Activated naive CD8-positive, alpha-beta T cell treated with anti-CD3 and anti-CD28 coated beads, Interleukin-2, amount 10 ng/mL, durations not matched to agents 7 days and 5 days (primary cell): ENCODE measurements at places on chromosomes 5 and 9.

DNA sequence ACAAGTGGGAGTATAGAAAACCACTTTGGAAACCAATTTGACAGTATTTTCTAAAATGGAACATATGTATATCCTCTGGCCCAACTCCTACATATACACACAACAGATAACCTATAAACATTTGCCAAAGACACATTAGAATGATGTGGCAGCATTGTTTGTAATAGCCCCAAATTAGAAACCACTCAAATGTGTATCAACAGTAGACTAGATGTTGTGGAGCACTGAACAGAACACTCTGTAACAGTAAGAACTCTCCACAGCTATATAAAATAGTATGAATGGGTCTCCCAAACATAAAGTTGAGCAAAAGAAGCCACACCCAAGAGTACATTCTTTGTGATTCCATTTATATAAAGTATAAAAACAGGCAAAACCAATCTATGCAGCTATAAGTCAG lies 6.1 kb downstream of the ZNF622 start:
- peaks cover 56% of the 10 kb centered on the region for H3K4me1 ChIP-seq
- no peak overlapping the region for H3K27ac ChIP-seq
- no peak overlapping the region for H3K4me3 ChIP-seq
- no peaks in the 10 kb centered on the region for H3K27me3 ChIP-seq
- no peak for DNase-seq

DNA sequence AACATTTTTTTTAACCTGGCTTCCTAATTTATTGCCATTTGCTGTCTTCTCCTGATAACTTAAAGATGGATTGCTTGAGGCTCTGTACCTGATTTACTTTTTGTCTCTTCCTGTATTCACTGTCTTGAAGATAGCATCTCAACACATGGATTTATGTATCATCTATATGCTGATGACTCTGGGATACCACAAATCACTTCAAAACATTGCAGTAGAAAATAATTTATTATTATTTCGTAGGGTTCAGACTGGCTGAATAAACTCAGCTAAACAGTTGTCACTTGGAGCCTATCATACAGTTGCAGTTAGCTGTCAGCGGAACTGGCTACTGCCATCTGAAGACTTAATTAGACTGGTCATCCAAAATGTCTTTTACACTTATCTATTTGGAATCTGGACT lies 1025.2 kb upstream of the CDH18 start:
- no peak overlapping the region for H3K27ac ChIP-seq
- no peaks in the 10 kb centered on the region for H3K4me1 ChIP-seq
- H3K4me3 ChIP-seq, result no peak overlapping the region
- no peak for DNase-seq
- no peaks in the 10 kb centered on the region for H3K27me3 ChIP-seq

DNA sequence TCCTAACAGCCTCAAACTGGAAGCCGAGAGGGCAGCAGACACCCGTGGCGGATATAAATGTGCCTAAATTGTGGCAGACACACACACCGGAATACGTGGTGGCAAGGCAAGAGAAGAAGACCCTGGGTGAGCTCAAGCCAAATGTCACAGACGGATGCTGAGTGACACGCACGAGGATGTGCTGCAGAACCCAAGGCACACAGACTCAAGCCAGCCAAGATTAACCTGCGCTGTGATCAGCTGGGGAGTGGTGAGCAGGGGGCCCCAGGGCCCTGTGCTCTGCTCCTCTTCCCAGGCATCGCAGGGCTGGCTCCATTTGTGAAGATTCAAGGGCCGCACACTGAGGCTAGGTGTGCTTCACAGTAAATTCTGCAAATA lies 16.4 kb downstream of the SEMA4D start:
- H3K4me3 ChIP-seq, result peak overlapping the region; percentile 86
- H3K27ac ChIP-seq, result peak overlapping the region; percentile 93
- H3K27me3 ChIP-seq, result no peaks in the 10 kb centered on the region
- DNase-seq, result no peak
- peaks cover 87% of the 10 kb centered on the region for H3K4me1 ChIP-seq

- no peak for DNase-seq
- H3K4me1 ChIP-seq, result peaks cover 17% of the 10 kb centered on the region
- H3K36me3 ChIP-seq, result peaks cover 72% of the 10 kb centered on the region
Observed at GRCh38 chr9:116697362-116697761, 10.3 kb downstream of the TRIM32 start.

- H3K27me3 ChIP-seq, result peaks cover 52% of the 10 kb centered on the region
- peak overlapping the region; percentile 78 for H3K4me3 ChIP-seq
- peak; percentile 45 for DNase-seq
- H3K4me1 ChIP-seq, result peaks cover 22% of the 10 kb centered on the region
Observed at GRCh38 chr9:38067859-38068681, 957 bp downstream of the SHB start.

- H3K4me1 ChIP-seq, result no peaks in the 10 kb centered on the region
- DNase-seq, result no peak
- H3K27ac ChIP-seq, result no peak overlapping the region
Observed at GRCh38 chr5:56346044-56346710, 113.0 kb upstream of the ANKRD55 start.

GRCh38 chr5:167633931-167634341 lies 657.5 kb upstream of the WWC1 start:
- no peak overlapping the region for H3K27ac ChIP-seq
- H3K4me3 ChIP-seq, result no peak overlapping the region
- no peaks in the 10 kb centered on the region for H3K36me3 ChIP-seq

DNA sequence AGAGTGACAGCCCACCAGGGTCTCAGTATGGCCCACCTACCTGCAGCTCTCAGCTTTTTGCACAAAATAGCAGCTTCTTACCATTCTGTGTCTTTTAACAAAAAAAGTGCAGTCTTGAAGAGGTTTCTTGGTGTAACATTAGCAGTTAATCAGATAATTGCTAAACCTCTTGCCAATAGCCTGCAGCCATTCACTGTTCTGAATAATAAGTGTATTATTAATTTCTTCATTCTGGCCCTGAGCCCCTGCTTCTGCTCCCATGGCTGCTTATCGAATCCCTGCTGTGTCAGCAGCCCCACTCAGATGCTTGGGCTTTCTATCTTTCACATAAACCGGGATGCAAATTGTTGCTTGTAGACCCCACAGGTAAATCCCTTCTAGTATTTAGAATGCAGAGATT lies 485.9 kb downstream of the CAAP1 start:
- H3K27ac ChIP-seq, result no peak overlapping the region
- no peaks in the 10 kb centered on the region for H3K4me1 ChIP-seq
- DNase-seq, result no peak
- H3K4me3 ChIP-seq, result no peak overlapping the region
- H3K36me3 ChIP-seq, result no peaks in the 10 kb centered on the region

DNA sequence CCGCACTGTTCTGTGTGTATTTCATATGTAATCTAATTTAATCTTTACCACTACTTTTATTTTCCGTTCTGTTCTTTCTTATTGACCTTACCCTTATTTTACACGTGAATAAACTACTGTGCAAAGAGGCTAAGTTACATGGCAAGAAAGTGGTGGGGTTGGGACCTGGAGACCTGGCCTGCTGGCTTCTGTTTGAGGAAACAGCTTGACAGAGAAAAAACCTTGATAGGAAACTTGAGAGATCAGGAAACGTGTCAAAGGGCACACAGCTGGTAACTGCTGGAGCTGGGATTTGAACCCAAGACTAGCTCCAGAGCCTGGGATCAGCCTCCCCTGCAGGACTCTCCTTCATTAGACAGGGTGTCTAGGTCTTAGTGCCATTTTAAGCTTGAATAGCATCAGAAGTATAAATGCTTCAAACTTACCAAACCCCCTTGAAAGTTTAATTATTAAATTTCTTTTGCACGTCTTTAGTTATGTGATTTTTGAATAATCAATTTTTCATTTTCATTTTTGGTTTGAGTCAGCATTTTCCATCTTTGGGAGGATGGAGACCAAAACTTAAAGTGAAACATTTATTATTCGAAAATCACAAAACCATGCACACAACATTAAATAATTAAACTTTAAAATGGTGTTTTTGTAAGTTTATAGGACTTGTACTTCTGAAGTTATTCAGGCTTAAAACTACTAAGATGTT lies 129.5 kb downstream of the RGS3 start:
- H3K36me3 ChIP-seq, result peaks cover 8% of the 10 kb centered on the region
- no peaks in the 10 kb centered on the region for H3K27me3 ChIP-seq
- H3K27ac ChIP-seq, result peak overlapping the region; percentile 28
- DNase-seq, result no peak
- H3K4me1 ChIP-seq, result peaks cover 21% of the 10 kb centered on the region

GRCh38 chr9:135830496-135830895 lies 76.8 kb downstream of the CAMSAP1 start:
- H3K4me1 ChIP-seq, result peaks cover 1% of the 10 kb centered on the region
- peaks cover 20% of the 10 kb centered on the region for H3K36me3 ChIP-seq
- H3K27ac ChIP-seq, result no peak overlapping the region
- no peak for DNase-seq
- H3K4me3 ChIP-seq, result no peak overlapping the region
- no peaks in the 10 kb centered on the region for H3K27me3 ChIP-seq

DNA sequence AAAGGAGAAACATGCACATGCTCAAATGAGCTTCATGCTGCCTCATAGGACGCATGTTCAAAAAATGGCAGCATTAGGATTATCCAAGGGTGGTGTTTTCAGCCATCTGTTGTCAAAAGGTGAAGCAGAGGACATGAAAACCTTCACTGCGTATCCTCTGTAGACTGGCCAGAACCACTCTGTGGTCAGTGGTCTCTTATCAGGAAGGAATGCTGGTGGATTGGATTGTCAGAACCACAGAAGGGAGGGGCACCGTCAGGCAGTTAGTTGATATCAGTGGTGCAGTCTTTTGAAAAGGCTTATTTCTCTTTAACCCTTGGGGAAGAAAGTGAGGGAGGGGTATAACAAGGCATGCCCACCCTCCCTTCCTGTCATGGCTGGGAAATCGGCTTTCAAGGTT lies 100.1 kb downstream of the FBXL7 start:
- H3K4me3 ChIP-seq, result no peak overlapping the region
- no peak for DNase-seq
- no peaks in the 10 kb centered on the region for H3K27me3 ChIP-seq
- H3K27ac ChIP-seq, result no peak overlapping the region
- no peaks in the 10 kb centered on the region for H3K4me1 ChIP-seq
- H3K36me3 ChIP-seq, result no peaks in the 10 kb centered on the region

DNA sequence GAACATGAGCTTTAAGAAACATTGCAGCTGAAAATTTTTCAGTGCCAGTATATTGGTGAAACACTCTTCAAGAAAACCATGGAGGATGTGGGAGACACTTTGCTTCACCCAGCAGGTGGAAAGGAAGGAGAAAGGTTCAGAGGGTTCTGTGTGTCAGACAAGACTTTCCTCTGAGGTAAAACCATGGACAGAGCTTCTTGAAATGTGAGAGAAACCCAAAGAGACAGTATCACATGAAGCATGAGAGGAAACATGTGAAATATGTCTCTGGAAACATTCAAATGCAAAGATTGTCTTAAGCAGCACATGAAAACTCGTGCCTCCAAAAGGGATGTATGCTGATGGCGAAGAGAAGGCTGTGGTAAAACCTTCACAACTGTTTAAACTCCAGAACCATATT lies 368.9 kb upstream of the ST8SIA4 start:
- no peaks in the 10 kb centered on the region for H3K27me3 ChIP-seq
- no peak for DNase-seq
- no peaks in the 10 kb centered on the region for H3K4me1 ChIP-seq
- H3K27ac ChIP-seq, result no peak overlapping the region

GRCh38 chr5:59819806-59820205 lies 73.7 kb downstream of the PDE4D start:
- H3K4me3 ChIP-seq, result no peak overlapping the region
- no peak overlapping the region for H3K27ac ChIP-seq
- no peak for DNase-seq
- H3K4me1 ChIP-seq, result no peaks in the 10 kb centered on the region

- H3K4me3 ChIP-seq, result no peak overlapping the region
- H3K27ac ChIP-seq, result no peak overlapping the region
- peaks cover 6% of the 10 kb centered on the region for H3K27me3 ChIP-seq
Observed at GRCh38 chr9:124510650-124511425, 3.6 kb upstream of the NR5A1 start.

DNA sequence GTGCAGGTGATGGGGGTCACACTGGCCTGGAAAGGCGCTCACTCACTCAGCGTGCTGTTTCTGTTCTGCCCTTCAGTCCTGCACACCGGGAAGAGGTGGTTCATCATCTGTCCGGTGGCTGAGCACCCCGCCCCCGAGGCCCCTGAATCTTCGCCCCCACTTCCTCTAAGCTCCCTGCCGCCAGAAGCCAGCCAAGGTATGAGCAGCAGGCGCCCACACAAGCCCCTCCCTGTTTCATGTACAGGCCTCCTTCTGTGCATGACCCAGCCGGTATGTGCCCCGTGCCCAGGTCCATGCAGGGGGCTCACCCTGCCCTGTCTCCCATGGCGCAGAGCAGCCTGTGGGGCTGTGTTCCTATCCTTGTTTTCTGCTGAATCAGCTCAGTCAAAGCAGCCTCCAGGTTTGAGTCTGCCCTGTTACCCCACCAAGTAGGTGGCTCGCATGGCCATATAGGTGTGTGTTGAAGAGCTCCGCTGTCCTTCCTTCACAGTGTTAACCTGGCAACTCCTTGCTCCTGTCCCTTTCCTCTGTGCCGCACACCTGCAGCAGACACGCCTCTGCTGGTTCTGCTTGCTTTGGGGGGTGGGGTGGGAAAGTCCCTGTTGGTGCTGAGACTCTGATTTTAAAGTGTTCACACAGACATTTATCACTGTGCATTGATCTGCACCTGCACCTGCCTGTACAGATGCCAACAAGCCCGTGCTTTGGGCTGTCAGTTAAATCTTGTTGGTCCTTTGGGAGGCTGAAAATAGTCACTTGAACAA lies 84.8 kb downstream of the WNK2 start:
- peaks cover 11% of the 10 kb centered on the region for H3K4me1 ChIP-seq
- H3K27ac ChIP-seq, result no peak overlapping the region
- DNase-seq, result peak; percentile 36
- peak overlapping the region; percentile 25 for H3K4me3 ChIP-seq
- H3K27me3 ChIP-seq, result peaks cover 25% of the 10 kb centered on the region

DNA sequence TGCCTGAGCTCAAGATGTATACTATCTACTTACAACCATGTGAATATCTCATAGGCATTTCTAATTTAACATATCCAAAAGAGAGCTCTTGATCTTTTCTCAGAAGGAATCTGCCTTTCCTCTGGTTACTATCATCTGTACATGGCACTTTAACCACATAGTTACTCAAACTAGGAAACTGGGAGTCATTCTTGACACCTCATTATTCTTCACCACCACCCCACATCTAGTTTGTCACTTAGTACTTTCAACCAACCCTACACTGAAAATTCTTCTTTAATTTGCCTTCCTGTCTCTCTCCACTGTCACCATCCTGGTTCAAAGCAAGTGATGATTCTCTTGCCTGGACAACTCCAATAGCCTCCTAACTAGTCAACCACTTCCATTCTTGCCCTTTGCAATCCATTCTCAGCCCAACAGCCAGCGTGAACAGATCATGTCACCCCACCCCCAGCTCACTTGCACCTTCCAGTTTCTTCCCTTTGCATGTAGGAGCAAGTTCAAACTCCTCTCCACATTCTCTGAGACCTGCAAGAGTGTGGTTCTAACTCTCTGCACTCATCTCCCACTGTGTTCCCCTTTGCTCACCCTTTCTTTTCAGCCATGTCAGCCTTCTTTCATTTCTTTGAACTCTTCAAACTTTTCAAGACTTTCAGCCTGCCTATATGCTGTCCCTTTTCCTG lies 17.3 kb upstream of the SMAD5 start:
- no peaks in the 10 kb centered on the region for H3K36me3 ChIP-seq
- H3K4me1 ChIP-seq, result no peaks in the 10 kb centered on the region
- H3K4me3 ChIP-seq, result no peak overlapping the region
- H3K27me3 ChIP-seq, result peaks cover 8% of the 10 kb centered on the region
- no peak for DNase-seq
